ENCODE measurements at places on chromosomes 1 and 21. TPM values are rescaled to one million over a fixed set of nuclear protein-coding genes. Genes with fewer than 3 reads are reported as not detected.

The MROH7 gene
- 0.06 TPM for polyA plus RNA-seq

The RNU1-2 gene
- polyA plus RNA-seq: under 0.01 TPM

The OR2L13 gene
- not detected for polyA plus RNA-seq

The KRTAP12-2 gene
- not detected for polyA plus RNA-seq

The BRDT gene
- not detected for polyA plus RNA-seq

The OR4F16 gene
- not detected for polyA plus RNA-seq

The IFFO2 gene
- 28.3 TPM for polyA plus RNA-seq

The TTLL10 gene
- not detected for polyA plus RNA-seq

The CD247 gene
- not detected for polyA plus RNA-seq

- DNase-seq: no peak
Measured at GRCh38 chr1:245179706-245180105, 24.9 kb downstream of the KIF26B start.

DNA sequence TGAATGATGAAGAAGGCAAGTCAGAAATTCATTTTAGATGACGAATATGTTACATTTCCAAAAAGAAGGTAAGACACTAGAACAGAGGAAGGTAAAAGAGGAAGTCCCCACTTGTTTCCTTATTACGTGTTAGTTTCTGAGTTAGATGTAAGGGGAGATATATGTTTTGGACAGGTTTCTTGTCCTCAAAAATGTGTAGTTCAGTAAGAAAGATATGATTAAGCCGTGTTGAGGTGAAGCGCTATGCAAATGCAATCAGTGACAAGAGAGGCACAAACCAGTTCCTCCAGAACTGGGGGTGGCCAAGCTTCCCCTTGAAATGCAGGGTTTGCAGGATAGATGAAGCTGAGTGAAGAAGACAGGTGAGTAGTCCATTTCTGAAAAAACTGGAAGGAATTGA lies 293.3 kb upstream of the RUNX1 start:
- no peak for DNase-seq

- DNase-seq: peak; percentile 90
Measured at GRCh38 chr1:156601122-156601830, at the start of gene GPATCH4. Gene GPATCH4 (minus strand): TSS chr1:156601479.

- no peak for DNase-seq
Measured at GRCh38 chr1:9100471-9101043, 28.3 kb downstream of the GPR157 start.

DNA sequence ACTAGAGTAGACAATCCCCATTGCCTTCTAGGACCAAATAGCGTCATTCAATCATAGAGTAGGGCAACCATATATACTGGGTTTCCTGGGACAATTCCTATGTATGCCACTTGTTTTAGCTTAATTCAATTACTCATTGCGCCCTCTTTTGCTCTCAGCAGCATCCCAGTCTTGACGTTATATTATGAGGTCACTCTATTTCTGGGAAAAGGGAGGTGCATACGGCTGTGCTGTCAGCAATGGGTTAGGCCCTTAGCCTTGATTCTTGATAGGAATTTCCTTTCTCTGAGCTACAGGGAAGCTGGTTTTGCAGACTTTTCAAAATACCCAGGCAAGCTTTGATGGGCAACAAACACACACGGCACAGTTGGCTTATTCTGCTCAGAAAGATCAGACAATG lies 4.4 kb upstream of the KAZN start:
- DNase-seq: no peak

GRCh38 chr1:91604632-91605031 lies 104.0 kb downstream of the CDC7 start:
- DNase-seq: no peak

DNA sequence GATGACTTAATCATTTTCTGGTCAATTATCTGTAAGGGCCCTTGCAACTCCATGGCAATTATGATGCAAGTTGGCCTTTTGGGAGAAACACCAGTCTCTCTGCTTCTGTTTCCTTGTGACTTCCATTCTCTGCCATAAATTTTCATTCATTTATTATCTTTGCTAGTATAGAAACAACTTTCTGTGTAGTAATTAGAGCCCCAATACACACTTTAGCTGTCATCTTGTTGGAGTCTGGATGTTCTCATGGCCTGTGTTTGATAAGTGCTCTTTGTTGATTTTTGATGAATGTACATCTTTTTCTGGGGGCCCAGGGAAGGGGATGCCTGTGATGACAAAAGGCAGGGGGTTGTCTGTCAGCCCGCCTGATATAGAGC lies 22.4 kb downstream of the PROX1 start:
- DNase-seq: no peak

- DNase-seq: no peak
Measured at GRCh38 chr1:1399872-1400575, 889 bp upstream of the CCNL2 start.

GRCh38 chr1:3775490-3776230 lies 3.1 kb downstream of the SMIM1 start:
- no peak for DNase-seq

DNA sequence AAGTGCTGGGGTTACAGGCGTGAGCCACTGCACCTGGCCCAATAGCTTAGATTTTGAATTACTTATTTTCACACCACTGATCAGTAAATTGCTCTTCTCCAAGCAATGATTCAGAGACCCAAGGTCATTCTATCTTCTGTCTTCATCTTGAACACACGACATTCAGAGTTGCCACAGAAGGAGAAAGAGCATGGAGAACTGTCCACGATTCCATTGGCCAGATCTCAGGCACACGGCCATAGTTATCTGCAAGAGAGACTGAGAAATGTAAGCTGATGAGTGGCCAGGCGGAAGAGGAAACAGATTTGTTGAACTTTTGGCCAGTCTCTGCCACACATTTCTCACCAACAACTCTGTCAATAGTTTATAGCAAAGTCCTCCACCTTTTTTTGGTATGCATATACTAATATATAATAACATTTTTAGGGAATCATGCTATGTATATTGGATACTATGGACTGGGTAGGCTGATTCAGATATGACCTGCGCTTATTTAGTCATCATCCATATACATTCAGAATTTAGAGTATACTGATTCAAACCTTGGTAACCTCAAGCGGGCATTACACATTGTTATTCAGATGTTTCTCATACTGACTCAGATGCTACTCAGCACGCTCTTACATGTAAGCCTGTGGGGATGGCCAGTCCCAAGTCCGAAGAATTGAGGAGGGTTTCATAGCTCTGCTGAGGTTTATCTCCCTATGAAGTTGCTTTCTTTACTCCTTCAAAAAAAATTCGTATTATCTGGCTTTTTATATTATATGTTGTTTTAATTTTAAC lies 25.5 kb upstream of the CAP1 start:
- peak; percentile 81 for DNase-seq

DNA sequence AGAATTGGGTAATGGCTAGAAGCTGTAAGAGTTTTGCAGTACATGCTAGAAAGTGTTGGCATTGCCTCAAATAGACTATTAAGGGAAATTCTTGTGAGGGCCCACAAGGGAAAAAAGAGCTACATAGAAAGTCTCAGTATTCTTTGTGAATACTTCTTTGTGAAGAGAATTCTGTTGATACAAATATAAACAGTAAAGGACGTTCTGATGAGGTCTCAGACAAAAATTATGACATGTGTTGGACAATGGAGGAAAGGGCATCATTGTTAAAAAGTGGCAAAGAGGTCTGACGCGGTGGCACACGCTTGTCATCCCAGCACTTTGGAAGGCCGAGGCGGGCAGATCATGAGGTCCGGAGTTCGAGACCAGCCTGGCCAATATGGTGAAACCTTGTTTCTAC lies 458.9 kb downstream of the NCAM2 start:
- DNase-seq: no peak

- no peak for DNase-seq
Measured at GRCh38 chr1:116365353-116365780, 7.7 kb upstream of the ATP1A1 start.

DNA sequence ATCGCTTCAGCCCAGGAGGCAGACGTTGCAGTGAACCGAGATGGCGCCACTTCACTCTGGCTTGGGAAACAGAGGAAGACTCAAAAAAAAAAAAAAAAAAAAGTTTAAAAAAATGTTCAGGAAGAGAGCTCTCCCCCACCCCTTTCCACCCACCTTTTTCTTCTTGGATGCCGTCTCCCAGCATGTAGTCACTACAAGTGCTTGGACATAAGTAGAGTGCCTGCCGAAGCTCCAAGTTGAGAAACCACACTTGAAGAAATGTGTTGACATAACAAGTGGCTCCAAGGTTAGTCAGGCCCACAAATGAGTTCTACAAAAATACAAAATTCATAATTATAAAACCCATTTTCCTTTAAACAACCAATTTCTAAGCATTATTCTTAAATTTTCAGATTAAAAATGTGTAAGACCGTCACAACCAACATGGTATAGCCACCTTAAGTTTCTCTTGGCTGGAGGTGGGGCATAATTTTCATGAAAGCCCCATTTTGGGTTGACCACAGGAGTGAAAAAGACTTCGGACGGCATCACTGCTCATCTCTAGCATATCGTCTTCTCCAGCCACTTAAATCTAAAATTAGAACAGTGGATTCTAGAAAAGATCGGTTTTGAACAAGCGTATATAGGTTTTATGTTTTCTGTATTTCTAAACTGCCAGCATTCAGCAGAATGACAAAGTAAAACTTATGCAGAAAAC lies 26.4 kb downstream of the USP48 start:
- no peak for DNase-seq

- DNase-seq: no peak
Measured at GRCh38 chr1:48687282-48688045, 89.2 kb downstream of the BEND5 start.

DNA sequence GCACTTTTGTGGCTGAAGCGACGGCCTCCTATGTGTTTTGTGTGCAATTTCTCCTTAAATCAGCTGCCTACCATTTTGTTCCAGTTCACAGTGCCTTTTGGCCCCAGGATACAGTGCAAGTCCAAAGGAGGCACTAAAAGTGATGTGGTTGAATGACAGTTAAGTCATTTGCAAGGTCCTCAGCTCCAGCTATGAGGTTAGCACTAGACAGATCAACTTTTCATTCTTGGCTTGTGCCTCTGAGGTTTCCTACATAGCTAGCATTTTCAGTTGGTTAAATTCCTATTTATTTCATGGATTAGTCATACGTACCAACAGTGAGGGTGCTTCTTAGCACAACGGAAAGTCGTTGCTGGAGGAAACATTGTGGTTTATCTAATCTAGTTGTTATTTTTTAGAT lies 59.3 kb upstream of the NTPCR start:
- DNase-seq: no peak

DNA sequence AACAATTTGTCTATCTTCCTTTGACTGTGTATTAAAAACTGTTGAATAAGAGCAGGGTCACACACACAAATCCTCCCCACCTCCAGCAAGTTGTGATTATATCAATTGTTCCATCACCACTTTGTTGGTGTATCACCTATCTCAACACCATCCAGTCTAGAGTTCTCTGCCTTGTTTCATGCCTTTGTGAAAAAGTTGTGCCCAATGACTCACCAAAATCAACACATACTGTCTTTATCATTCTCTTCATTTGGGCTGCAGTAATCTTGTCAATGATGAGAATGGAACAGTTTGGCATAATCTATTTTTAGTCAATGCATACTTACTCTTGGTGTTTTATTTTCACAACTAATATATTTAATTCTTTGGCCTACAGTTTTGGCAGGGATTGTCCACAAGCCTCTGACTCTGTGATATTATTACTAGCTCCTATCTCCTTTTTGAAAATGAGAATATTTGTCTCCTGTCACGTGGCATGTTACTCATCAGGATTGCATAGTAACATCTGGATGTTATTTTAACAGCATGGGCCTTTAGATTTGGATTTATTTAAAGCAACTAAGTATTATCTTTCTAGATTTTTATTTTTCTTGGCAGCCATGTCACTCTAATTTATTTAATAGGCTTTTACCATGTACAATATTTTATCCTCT lies 5.1 kb downstream of the C1orf87 start:
- no peak for DNase-seq

DNA sequence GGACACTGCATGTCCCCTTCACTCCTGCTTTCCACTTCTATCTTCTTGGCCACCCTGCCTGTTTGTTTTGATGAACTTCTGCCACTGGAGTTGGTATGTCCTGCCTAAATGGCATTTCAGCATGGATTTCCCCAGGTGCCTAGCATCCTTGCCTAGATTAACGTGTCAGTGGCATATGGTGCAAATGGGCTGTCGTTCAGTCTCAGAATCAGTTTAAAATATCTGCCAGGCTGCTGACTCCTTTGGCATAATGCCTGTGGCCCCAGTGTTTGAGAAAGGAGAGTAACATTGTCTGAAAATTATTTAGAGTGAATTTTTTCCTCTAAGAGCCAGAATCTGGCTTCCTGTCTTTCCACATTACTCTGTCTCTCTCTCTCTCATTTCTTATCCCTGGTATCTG lies 64.9 kb upstream of the BARHL2 start:
- no peak for DNase-seq

- no peak for DNase-seq
Measured at GRCh38 chr21:37766129-37766528, 150.1 kb downstream of the KCNJ6 start.

DNA sequence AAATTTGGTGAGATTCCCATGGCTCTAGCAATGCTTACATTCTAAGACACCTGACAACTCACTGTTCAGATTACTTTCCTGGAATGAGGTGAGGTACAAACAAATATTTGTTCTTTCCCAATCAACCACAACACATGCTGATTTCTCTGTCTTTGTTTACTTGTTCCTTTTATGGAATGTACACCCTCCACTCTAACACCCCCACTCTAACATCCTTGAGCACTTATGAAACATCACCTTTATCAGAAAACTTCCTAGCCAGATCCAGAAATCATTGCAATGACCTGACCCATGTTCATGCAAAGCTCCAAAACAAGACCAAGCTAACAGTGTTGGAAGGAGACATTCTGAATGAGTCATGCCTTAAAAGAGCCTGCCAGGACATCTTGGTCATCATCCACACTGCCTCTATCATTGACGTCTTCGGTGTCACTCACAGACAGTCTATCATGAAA lies 35.5 kb downstream of the HSD3B1 start:
- no peak for DNase-seq

GRCh38 chr21:39852726-39853500 lies 14.3 kb upstream of the PCP4 start:
- DNase-seq: no peak
